ENCODE measurements at places on chromosomes 16 and 17. TPM values are rescaled to one million over a fixed set of nuclear protein-coding genes. Genes with fewer than 3 reads are reported as not detected.

DNA sequence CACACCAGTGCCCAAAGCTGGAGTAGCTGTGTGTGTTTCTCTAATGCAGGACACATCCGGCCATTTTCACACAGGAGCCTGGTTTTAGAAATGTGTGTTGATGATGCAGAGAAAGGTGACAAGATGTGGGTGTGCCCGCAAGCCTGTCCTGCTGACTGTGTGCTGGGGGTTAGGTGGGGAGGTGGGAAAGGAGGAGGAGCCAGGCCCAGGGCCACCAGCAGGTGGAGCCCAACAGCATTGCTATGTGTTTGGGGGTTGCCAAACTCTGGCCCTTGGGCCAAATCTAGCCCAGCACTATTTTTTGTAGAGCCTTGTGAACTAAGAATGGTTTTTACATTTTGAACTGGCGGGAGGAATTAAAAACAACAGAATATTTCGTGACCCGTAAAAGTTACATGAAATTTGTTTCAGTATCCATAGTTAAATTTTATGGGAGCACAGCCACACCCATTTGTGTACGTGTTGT is 61.7 kb upstream of the LGALS9 start:
- DNase-seq, result peak; percentile 23

The TBX2 gene
- total RNA-seq, result 1.4 TPM

DNA sequence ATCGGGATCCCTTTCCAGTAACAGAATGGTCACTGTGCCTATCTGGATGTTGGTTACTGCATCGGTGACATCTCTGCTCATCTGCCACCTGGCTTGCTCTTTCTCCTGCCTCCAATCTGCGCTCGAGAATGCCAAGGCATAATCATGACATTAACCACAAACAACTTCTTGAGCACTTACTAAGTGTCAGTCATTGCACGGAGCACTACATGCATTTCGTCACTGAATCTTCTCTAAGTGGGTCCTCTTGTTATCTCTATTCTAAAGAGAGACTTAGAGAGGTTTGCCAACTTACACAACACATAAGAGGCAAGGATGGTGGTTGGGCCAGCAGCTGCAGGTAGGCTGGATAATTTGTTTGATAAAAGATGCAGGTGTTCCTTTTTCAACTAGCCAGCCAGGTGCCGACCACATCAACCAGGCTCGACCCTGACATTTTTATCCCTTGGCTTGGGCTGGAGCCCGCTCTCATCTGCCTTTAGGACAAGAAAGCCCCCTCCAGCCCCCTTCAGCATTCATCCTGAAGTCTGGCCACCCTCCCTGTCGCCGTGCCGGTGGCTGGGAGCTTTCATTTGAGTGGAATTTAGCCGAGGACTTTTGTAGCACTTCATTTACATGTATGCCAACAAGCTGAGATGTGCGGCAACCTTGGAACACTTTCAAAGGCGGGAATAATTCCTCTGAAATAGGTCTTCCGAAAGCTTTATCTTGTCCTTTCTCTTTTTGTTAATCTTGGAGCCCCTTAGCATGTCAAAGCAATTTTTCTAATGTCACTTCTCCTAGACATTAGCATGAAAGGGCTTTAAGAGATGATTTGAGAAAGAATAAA is 89.3 kb upstream of the NKD1 start:
- no peak for DNase-seq

The P3H4 gene
- total RNA-seq, result 51.6 TPM

DNA sequence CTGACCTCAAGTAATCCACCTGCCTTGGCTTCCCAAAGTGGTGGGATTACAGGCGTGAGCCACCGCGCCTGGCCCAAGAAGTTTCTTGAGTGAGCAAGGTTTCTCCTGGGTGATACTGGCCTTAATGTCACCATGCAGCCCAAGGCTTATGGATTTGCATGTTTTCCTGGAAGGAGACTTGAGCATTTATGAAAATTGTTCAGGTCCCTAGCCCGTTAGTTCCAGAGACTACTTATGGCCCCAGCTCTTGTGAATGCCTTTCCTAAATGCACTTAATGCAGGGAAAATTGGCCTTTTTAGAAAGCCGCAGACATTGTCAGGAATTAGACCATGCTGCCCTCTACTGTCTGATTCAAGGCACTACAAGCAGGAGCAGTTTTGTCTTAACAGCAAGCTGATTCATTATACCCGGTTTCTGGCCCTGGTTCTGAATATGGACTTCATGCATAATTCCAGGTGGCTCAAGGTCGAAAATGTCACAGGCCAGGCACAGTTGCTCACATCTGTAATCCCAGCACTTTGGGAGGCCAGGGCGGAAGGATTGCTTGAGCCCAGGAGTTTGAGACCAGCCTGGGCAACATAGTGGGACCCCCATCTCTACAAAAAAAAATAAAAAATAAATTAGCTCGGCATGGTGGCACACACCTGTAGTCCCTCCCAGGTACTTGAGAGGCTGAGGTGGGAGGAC is 91.3 kb downstream of the SNX29 start:
- peak; percentile 76 for DNase-seq

DNA sequence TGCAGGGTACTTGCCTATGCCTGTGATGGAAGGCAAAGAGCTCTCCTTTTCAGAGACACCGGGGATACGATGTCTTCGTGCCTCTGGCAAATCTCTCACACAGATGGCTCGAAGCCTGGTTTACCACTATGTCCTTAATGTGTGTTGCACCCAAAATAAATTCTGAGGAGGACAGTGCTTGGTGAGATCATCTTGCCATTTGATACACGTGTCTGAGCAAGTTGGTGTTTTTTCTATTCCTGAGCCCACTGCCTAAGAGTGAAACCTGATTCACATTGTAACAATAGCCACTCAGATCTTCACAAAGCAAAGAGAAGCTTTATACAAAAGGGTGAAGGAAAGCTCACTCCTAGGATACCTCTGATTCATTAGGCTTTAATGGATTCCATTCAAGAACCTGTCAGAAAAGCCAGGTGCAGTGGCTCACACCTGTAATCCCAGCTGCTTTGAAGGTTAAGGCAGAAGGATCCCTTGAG is 33.1 kb upstream of the AKAP1 start:
- DNase-seq, result no peak

DNA sequence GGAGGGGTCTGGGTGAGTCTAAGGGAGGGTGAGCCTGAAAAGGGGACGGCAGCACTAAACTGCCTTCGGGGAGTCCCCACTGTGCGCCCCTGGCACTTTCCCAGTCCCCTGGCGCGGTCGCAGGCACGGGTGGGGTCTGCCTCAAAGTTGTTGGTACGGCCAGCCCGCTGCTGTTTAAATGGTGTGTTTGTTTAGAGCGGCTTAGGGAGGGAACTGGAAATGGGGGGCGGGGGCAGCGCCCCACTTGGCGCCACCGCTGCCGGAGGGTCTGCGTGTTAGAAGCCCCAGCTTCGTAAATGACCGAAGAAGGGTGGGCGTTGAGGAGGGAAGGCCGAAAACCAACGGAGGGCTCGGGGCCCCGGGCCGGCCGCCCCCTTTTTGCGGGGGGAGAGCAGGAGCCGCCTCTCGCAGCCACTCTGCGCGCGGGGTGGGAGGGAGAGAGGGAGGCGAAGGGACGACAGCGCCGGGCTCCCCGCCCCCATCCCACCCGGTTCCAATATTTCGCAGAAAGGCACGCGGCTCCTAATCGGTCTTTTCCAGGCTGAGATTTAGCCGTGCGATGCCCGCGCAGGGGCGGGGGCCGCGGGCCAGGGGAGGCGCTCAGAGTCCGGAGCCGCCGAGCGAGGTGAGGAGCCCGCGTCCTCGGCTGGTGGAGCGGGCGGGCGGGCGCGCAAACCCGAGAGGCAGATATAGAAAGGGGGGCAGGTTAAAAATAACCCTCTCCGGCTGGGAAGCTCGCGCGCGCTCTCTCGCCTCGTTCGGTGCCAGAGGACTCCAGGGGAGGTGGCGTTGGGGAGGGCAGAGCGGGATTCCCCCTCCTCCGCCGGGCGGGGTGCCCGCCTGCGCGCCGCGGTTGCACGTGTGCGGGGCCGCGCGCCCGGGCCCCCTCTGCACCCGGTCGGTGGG is 54.9 kb downstream of the SREBF1 start:
- DNase-seq, result peak; percentile 71

The GCGR gene
- total RNA-seq, result not detected

DNA sequence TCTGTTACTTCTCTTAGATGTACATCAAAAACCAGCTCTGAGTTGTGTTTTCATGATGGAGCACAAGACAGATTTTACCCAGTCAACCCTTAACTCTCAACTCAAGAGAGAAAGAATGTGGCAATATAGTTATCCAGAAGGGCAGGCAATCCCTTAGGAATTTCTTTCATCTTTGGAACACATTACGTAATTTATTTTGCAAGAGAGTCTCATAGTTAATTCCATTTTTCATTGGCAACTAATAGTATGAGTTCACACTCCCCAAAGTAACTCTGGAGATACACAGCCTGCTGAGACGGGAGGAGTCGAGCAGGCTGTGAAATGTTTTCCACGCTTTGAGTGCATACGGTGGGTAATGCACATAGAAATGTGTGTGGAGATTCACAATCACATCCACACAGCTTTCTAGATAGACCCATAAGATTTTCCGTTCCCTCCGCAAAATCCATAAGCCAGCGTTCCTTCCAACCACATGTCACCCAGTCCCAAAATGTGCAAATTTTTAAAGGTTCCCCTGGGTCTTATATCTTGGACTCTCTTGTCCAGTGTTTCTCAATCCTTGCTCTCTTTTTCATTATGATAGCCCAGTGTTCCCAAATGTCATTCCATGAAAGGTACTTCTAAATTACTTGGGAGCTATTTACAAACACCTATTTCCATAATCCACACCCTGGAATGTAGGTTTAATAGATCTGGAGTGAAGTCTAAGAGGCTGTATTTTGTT is 8.4 kb upstream of the CDRT4 start:
- no peak for DNase-seq

GRCh38 chr17:5711344-5711743 is 127.0 kb upstream of the NLRP1 start:
- no peak for DNase-seq

GRCh38 chr17:10842658-10843057 is 4.8 kb upstream of the PIRT start:
- DNase-seq, result no peak

- peak; percentile 40 for DNase-seq
Measured at GRCh38 chr17:1486802-1487695, 5.4 kb downstream of the MYO1C start.

The SLFN12 gene
- total RNA-seq, result 39.6 TPM

- DNase-seq, result no peak
Measured at GRCh38 chr16:56411624-56412023, 13.7 kb downstream of the AMFR start.

The FASN gene
- 90.9 TPM for total RNA-seq

DNA sequence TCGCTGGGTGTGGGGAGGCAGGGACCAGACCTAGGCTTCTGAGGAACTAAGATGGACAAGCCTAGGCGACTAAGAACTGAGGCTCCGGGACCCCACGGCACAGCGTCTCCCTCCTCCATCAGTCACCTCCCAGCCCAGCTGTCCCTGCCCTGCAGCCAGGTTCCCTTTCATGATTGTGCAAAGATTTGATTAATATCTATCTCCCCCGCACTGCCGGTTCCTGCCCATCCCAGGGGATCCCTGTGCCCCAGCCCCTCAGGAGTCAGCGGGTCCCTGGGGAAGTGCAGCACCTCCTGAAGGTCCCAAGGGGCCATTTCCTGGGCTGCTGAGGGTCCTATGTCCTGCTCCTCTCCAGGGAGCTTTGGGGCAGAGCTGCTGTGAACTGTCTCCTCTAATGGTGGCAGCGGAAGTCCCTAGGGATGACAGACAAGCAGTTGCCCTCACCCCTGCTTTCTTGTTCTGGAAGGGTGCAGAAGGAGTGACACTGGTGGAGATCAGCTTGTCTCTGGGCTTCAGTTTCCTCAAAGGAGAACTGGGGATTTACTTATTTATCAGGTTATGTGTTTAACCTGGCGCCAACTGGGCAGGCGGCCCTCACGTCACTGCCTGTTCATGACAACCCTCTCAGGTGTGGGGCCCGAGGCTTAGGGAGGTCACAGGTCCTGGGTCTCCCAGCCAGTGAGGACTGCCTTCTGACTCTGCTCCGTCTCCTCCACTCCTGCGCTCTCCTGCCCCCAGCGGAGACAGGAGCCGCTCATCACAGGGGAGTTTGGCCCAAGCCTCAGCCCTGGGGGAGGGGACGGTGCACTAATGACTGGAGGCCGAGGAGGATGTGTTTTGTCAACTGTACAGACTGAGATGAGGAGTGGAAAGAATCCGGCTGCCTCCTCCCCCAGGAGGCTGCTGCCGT is 1.9 kb upstream of the C16orf74 start:
- no peak for DNase-seq

DNA sequence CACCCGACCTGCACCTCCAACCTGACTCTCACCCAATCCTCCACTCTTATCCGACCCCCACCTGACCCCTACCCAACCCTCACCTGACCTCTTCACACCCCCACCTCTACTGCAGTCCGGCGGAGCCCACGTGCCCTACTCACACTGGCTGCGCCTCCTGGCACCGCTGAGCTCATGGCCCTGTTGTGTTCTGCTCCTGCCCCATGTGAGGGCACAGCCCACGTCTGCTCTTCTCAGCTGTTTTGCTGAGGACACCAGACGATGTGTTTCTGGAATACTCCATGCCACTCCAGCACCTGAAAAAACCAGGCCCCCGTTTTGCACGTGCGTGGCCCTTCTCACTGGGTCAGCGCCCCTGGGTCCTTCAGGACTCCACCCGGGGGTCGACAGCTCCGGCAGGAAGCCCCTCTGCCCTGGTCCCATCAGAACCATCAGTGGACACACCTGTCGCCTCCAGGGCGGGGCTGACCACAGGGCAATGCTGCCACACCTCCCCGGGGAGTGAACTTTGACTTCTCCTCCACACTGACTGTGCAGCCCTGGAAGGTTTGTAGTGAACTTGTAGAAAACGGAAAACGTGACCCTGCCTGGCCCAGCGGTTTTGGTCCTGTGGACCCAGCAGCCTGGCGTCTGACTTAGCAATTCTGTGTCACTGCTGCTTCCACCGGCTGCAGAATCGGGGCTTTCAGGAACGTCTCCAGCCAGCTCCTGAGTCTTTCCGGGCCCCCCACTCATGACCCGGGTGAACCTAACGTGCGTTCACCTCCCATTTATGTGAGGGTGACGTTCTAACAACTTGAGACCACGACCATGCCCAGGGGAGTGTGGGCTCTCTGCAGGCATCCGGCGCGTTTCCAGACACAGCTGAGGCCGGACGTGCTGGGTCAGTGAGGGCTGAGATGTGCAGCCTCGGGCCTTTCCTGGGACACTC is 5.7 kb upstream of the RAB40B start:
- no peak for DNase-seq

GRCh38 chr16:22267764-22268163 is 29.4 kb upstream of the POLR3E start:
- no peak for DNase-seq

Data from M059J (cell line).